ENCODE measurements at places on chromosomes 1 and 21.

DNA sequence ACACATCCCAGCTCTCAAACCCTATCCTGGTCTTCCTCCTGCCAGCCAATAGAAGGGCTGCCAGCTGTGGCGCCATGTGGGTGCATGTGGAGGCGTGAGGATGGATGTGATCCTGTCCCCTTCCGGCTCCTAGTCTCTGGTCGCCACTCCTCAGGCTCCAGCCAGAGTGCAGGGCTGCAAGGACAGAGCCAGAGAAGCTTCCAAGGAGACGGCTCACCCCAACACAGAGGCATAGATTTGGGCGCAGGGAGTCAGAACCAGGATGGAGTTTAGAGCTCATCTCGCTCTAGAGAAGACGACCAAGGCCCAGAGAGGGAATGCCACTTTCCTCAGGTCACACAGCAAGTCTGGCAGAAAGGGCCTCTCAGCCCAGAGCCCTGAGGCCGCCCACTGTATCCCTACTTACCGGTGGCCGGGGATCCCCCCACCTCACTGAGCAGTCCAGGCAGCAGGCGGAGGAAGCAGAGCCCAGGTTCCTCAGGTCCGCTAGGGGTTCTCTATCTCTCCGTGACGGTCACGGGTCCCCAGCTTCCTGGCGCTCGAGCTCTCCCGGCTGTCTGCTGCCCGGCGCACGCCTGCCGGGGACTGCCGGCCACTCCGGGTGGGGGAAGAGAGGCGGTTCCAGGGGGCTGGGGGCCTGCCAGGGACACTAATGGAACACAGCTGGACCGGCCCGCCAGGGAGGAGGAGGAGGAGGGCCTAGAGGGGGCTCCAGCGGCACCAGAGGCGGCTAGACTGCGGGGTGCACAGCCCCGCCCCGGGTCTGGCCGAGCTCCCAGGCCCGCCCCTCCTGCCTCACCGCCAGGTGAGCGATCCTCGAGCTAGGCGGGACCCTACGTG, at the start of gene COL16A1:
COL16A1 (minus strand) TSS at position 587 of the 840 bp plus-strand sequence. CDS start 1,824 bp downstream, outside the sequence.
- DNase-seq: no peak

GRCh38 chr1:18182398-18183160, 75.0 kb downstream of the IGSF21 start:
- DNase-seq: no peak

- peak; percentile 51 for DNase-seq
Measured at GRCh38 chr1:155173478-155174323, at the start of gene TRIM46. TSS of gene TRIM46 (plus strand) at chr1:155173849. CDS start at chr1:155173967, 118 bp downstream.

DNA sequence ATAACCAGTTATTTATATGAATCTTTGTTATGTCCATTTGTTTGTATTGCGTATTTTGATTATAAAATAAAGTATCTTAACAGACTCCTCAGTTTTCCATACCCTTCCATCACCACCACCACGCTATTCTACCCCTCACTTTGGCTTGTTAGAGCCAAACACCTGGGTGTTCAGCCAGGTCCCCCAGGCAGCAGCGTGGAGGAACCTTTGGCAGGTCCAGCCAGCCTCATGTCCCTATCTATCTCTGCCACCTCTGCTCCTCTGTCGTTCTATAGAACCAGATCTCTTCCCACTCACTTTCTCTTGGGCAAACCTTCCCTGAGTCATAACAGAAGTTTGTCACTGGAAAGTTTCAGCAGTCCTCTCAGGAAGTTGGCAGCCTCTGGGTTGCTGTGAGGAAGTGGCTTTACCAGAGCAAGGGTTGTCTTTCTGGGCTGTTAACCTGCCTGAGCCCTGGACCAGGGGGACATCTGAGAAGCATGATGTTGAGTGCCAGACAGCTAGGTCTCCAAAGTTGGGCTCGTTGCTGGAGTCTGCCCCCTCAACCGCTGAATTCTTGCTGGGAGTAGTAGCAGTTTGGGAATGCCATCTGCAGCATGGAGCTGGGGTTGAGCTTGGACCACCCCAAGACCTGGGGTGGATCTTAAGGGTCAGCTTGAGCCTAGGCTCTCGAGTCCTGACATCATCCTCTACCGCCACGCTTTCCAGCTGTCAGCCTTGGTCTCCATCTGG, 996 bp upstream of the SH3BGRL3 start:
- DNase-seq: no peak

- no peak for DNase-seq
Measured at GRCh38 chr1:56081173-56081572, 498.2 kb downstream of the PLPP3 start.

DNA sequence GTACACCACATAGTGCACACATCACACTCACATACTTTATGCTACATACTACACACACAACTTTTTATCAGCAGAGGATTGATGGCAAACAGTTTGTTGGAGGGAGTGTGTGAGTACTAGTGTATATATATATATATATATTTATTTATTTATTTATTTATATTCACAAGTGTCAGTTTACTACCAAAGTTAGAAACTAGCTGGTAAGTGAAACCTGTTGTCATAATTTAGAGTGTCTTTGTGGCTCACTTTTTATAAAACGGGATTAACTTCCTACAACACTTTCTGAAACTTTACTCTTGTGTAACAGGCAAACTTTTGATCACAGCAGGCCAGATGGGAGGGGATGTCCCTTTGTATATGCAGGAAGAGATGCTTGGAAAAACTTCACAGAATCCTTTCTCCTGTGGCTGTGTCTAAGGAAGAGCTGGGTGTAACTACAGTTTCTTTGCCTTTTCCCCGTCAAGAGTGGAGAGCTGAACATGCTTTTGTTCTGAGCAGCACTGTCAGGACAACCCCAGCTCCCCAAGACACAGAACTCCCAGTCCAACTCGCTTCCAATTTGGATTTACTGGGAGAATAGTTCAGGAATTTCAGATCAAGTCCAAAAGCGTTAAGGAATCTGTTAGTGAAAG, 1.9 kb upstream of the SAMD13 start:
- peak; percentile 41 for DNase-seq

- no peak for DNase-seq
Measured at GRCh38 chr1:220219865-220220698, 52.2 kb downstream of the RAB3GAP2 start.

GRCh38 chr1:63523738-63524137, 413 bp downstream of the EFCAB7 start:
- DNase-seq: peak; percentile 80

DNA sequence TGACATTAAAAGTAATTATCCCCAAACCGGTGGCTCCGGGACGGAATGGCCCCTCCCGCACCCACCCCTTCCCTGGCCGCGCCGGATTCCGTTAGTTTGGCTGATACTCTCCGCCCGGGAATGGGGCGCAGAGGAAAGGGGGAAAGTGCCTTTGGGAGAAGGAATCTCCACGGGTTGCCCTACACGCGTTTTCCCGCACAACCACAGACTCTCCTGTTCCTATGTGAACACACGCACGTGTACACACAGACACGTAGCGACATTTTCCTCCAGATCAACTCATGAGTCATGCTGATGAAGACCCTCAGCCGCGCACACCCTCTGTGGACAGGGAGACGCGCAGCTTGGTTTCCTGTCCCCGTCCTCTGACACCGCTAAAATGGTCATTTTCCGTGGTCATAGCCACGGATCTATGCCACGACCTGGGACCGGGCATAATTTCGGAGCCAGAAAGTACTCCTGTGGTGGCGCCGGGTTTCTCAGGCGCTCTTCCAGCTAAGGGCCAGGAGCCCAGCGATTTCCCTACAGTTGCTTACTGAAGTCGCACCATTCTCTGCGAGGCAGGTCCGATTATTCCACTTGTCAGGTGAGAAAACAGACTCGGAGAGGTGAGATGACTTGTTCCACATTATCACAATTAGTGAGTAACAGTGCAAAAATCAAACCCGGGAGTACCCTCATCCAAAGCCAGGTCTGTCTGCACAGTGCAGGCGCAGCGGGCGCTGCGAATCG, 4.0 kb upstream of the DMRTA2 start:
- DNase-seq: no peak

DNA sequence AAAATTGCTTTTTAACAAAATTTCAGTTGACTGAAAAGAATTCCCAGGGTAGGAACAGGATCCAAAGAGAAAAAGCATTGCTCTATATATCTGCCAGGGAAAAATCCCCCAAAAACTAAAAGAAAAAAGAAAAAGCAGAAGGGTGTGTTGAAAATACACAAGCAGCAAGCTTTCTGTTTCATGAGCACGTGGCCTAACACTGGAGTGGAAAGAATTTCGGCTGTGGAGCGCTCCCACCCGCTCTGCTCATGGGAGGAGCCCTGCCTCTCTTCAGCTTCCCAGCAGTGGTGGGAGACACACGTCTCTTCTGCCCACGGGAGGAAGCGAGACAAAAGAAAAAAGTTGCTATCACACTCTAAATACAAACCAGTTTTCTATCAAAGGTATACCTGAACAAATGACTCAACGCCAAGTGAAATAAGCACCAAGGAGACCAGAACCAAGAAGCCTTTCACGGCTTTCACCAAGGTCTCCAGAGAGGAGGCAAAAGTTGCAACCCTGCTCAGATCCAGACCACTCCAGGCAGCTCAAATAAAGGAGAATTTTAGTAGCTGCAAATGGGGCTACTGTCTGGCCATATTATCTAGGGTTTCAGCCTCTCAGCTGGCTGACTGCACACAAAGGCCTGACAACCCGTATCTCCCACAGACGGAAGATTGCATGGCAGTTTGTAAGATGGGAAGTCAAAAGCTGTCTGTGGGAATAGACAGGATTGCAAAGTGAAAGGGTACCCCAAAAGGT, 29.5 kb upstream of the ZNF496 start:
- DNase-seq: peak; percentile 18
